ENCODE measurements at places on chromosomes 11 and 22.
A peak's percentile ranks its signal among the peaks of the same experiment; 100 is the strongest.

- DNase-seq, result peak; percentile 2
Measured at GRCh38 chr11:30406978-30407762, 84.3 kb downstream of the ARL14EP start.

- peak; percentile 48 for DNase-seq
Measured at GRCh38 chr11:57480409-57481137, 20.2 kb downstream of the RTN4RL2 start.

DNA sequence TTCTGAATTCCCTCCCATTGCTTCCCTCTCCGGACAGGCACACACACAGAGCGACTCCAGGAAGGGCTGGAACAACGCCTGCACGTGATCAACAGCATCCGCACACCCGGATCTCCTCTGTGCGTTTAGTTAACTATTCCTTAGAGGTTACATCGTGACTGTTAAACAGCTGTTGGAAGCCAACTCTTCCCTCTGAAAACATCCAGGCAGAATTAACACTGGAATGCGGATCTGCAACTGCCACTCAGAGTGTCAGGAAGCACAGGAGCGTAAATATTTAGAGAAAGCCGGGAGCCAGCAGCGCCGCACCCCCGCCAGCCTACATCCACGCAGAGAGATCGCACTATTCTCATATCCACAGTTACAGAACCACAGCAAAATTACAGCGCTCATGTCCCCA is 46.2 kb downstream of the SHANK2 start:
- no peak for DNase-seq

DNA sequence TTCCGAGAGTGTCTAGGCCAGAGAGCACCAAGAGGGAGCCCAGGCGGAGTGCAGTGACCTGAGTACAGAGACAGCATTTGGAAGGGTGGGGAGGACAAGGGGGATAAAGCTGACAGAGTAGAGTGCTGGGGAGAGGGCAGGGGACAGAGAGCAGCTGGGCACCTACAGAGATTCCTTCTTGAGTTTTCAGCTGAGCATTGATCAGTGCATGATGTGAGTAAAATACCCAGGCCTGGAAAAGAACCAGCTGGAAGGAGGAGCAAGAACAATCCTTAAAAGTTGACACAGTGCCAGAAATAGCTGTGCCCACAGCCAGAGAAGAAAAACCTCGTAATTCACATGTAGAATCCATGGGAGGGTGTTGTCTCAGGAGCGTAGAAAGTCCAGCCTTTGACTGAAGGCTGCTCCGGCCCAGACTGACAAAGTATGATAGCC is 33.9 kb upstream of the PANX2 start:
- no peak for DNase-seq

- DNase-seq, result no peak
Measured at GRCh38 chr11:105149477-105149876, 9.9 kb upstream of the CARD18 start.

DNA sequence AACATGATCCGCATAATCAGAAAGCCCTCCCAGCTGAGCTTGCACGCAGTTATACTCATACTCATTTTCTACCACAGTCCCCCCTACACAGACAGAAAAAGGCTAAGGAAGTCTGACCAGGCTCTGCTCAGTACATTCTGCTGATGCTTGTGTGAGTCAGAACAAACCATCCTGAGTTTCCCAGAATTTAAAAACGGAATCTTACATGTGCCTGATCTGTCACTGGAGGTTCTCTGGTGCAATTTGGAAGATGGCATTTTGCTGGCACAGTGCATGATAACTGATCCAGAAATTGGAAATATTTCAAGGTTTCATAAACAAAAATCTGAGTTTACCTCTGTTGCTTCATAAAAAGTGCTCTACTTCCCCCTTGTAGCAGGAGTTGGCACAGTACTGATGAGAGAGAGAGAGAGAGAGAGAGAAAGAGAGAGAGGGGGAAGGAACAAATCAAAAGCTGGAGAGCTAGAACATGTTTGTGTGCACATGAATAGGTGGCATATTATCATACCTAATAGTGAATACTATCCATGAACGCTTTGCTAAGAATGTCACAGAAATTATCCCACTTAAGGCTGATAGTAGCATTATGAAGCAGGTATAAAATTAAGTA is 1085.3 kb downstream of the DLG2 start:
- no peak for DNase-seq

DNA sequence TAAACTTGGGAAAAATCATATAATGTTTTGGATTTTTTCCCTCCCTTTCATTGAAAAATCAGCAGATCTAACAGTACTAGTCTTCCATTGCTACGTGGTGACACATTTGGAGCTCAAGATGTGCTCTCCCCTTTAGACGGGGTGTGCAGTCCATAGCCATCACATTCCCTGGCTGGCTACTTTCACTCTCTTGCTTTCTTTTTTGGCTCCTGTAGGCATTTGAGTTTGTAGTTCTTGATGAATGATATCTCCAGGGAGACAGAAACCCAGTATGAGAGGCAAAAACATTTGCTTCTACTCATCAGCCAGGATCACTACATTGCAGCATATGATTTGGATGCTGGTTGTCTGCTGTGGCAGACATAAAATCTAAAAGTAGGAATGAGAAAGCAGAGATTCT is 12.1 kb downstream of the CCDC81 start:
- no peak for DNase-seq

- no peak for DNase-seq
Measured at GRCh38 chr22:49208004-49208402, 619.7 kb downstream of the BRD1 start.

- no peak for DNase-seq
Measured at GRCh38 chr11:118295199-118295598, 9.3 kb upstream of the CD3E start.

GRCh38 chr11:131902421-131902820 is 532.0 kb downstream of the NTM start:
- DNase-seq, result no peak

GRCh38 chr11:102436561-102436960 is 16.0 kb downstream of the TMEM123 start:
- no peak for DNase-seq

Measured in DMS153 (cell line).